ENCODE measurements at places on chromosomes 7 and 10.
A peak's percentile ranks its signal among the peaks of the same experiment; 100 is the strongest.

GRCh38 chr7:49396229-49396628, 377.2 kb upstream of the VWC2 start:
- DNase-seq, result peak; percentile 35

DNA sequence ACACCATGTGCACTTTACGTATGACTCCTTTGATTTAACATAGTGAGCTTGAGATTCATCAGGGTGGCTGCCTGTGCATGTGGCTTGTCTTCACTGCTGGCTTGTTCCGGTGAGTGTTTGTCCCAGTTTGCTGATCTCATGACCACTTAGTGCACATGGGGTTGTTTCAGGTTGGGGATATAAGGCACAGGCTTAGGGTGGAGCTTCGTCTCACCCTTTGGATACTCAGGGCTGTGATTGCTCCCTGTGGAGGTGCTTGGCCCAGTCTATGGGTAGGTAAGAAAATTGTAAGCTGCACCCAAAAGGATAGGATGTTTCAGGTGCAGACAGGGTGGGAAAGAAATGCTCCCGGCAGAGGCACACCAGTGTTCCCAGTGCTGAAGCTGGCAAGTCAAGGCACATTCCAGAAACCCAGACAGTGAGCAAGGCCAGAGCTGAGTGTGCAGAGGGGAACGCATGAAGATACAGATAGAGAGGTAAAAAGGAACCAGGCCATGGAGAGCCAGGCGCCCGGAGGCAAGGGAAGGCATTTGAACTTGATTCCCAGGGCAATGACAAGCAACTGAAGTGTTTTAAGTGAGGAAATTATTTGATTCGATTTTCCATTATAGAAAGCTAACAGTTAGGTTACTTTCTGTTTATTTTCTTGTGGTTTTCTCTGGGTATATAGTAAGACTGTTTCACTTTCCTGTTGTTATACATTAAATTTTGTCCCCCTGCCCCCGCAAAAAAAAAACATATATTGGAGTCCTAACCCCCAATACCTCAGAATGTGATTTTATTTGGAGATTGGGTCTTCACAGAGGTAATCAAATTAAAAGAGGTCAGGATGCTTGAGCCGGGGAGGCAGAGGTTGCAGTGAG, 289.8 kb upstream of the KLF6 start:
- no peak for DNase-seq

GRCh38 chr7:90595801-90596670, at the start of gene CDK14:
CDK14 (plus strand) TSS chr7:90596321; CDS start chr7:90596628, 307 bp downstream.
- DNase-seq, result peak; percentile 73

DNA sequence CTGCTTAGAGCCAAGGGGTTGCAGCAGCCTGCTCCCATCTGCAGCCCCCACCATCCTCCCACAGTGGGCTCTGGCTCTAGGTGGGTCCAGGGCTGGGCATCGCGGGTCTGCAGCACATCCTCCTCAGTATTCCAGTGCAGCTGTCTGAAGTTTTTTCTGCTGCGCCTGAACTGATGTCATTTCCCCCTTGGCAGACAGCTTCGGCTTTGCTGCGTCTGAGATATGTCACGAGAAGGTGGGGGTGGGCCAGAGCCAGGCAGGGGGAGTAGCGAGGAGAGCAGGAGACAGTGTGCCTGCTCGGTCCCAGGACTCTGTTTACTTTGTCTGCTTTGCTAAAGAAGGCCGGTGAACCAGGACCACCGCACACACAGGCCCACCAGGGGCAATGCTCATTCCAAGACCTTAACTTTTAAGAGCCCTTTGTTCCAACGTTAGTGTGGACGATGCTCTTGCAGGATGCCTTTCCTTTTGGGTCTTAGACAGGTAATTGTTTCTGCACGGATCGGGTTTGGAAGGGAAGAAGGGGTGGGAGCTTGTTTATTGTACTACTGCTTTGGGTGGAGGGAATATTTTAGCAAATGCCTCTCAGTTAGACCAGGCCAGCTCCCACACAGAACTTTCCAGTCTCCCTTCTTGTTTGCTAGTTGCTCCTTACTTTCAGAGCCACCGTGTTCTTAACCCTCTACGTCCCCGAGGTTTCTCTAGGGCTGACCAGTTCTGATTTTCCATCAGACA, 32.4 kb downstream of the WBP1L start:
- no peak for DNase-seq

DNA sequence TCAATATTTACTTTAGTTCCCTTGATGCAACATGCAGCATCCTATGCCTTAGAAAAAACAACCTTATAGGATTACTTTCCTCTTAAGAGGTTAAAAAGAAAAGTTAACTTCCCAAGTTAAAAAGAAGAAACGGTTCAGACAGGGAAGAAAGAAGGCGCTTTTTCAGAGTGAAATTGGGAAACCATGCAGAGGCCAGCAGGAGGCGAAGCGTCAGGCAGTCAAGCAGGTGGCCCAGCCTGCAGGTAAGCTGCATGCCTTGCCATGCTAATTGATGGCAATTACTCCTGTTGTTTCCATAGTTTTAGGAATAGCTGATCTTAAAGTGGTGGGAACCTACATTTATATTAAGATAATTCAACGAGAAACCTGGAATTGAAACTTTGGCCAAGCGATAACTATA, 302.6 kb upstream of the SP4 start:
- DNase-seq, result no peak

Measured in ACHN (cell line).